ENCODE measurements at places on chromosomes 13 and 19.
A peak's percentile ranks its signal among the peaks of the same experiment; 100 is the strongest.

GRCh38 chr13:35979361-35979951, 151.7 kb downstream of the DCLK1 start:
- DNase-seq = no peak

GRCh38 chr13:74774264-74774663, 640.1 kb upstream of the KLF12 start:
- DNase-seq = no peak

DNA sequence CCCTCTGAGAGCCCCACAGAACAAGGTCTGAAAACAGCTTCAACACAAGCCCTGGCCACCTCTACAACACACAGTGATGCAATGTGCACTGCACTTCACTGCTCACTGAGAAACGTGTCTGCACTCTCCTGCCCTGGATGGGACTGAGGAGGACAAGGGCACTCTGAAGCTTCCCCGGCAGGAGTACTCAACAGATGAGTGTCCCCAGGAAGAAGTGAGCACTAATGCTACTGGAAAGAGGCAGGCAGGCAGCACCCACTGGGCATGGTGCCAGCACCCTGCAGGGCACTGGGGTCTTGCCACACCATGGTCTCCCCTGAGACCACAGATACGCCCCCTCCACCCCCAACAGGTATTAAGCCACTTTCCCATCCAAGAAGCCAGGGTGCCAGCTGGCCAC, 17.7 kb upstream of the SLC35E1 start:
- DNase-seq = no peak

DNA sequence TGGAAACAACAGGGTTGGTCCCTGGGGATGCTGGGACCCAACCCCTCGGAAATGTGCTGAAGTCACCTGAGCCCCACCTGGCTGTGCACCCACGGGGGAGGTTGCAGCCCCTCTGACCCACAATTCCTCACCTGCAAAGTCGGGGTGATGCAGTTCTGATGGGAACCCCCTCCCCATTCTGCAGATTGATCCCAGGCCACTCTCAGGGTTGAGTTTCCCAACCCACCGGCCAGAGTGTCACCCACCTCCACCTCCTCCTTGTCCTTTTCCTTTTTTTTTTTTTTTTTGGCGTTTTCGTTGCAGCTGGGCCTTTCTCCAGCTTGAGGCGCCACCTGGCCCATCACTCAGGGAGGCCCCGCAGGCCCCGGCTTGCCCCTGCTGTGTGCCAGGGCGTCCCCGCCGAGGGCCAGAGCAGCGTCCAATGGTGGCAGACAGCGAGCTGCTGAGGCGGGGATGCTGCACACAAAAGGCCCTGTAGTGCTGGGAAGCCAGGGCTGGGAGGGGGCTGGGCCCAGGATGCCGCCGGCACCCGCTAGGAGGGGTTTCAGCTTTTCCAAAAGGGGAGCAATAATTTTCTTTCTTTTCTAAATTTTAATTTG, 4.6 kb downstream of the PIK3R2 start:
- peak; percentile 58 for DNase-seq

GRCh38 chr13:111663953-111664421, 343.5 kb downstream of the TEX29 start:
- DNase-seq = no peak

DNA sequence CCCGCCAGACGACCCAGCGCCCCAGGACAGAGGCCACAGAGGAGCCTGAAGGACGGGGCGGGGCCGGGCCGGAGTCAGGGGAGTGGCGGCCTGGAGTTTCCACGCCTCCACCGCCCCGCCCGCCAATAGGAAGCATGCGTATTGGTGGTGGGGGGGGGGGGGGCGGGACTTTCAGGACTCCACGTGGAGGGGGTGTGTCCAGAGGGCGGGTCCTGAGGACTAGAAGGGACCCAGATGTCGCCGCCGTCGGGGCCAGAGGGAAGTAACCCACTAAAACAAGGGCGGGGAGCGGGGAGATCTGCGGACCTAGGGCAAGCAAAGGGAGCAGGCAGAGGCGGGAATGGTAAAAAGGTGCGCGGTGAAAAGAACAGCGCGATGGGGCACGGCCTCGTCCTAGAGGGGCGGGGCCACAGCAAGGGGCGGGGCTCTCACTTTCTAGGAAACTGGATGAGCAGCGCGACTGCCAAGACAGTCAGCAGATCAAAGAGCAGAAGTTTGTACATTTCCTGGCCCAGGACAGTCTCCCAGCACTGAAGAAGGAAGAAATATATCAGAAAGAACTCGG, 2.8 kb upstream of the LENG1 start:
- DNase-seq = peak; percentile 87
